ENCODE measurements at places on chromosomes 1 and 21.
A peak's percentile ranks its signal among the peaks of the same experiment; 100 is the strongest.

GRCh38 chr1:110682898-110683297 is 8.2 kb upstream of the KCNA3 start:
- no peak for DNase-seq

DNA sequence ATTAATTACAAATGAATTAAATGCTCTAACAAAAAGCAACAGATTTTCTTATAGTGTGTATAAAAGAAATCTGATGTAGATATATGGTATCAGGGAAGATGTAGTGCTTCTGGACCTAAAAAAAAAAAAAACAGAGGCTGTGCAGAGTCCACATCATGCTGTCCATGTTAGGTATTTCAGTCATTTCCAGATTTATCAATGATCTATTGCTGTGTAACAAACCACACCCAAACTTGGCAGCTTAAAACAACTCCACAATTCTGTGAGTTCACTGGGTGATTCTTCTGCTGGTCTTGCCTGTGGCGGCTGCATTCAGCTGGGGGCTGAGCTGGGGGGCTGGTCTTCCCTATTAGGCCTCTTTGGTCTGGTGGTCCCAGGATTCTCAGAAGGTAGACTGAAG is 52.3 kb upstream of the C1orf146 start:
- DNase-seq = peak; percentile 17

DNA sequence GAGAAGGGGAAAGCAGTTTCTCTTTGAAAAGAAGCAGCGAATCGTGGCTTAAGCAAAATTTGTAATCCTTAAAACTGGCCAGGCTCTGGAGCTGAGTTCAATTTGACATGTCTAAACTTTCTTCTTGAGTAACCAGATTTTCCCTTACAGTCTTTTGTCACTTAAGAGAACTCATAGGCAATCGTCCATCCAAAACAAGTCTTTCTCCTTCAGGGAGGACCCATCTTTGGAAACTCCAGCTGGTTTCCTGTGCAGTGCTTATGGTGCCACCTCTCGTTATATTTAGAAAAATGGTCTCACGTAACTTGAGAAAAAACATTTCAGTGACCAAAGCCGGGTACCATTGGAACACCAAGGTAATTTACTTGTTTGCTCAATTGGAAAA is 1.8 kb upstream of the PTTG1IP start:
- DNase-seq = peak; percentile 80

DNA sequence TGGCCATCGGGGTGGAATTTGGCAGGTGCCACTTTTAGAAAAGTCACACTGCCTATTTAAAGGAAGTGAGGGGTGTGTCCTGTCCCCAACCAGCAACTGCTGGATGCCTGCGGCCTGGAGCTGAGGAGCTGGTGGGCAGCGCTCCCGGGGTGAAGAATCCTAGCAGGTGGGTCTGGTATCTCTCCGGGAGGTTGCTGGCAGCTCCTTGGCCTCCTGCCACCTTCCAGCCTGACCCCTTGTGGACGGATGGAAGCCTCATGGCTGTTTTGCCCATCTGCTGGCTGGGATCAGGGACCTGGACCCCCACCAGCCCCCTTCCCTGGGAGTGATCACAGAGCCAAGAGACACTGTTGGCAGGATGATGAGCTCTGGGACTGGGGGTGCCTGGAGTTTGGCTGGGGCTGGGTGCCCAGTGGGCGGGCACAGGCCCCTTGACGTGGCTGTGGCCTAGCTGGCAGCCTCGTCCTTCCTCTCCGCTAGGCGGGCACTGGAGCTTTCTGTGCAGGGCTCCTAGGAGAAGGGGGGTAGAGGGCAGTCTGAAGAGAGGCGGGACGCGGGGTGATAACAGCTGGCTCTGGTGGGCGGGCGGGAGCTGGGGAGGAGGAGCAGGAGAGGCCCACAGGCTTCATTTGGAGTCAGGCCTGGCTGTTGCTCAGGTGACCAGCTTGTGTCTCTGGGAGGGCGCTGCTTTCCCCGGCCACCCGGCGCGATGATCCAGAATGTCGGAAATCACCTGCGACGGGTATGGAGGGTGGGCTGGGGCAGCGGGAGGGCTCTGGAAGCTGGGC is at the start of gene ACOT11:
ACOT11 (plus strand) TSS at position 628 of the 788 bp plus-strand sequence; CDS start at position 710, 82 bp downstream.
- peak; percentile 79 for DNase-seq

GRCh38 chr1:27526569-27527222 is 36.7 kb upstream of the WASF2 start:
- no peak for DNase-seq

DNA sequence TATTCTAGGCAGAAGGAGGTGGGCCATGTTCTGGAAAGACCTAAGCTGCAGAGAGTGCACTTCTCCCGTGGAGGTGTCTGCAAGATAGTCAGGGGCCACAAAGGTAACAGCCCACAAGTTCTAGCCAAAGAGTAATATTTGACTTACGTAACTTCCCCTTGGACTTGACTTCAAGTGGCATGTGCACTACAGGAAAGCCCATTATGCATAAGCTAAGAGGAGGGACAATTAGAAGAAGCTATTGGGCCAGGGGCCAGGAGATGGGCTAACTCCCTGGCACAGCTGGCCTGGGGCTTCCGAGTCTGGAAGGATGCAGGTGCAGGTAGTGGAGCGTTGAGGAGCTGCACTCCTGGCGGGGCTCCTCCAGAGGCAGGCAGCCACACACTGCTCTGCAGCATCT is 58.3 kb downstream of the ERG start:
- DNase-seq = no peak

Measured in fibroblast of the aortic adventitia (primary cell).